Naive B cell (primary cell): ENCODE measurements at places on chromosomes 5 and 9.

- no peak for DNase-seq
Measured at GRCh38 chr5:145801195-145801594, 33.9 kb downstream of the PRELID2 start.

GRCh38 chr5:58447226-58447625 lies 12.7 kb downstream of the PLK2 start:
- DNase-seq = no peak

GRCh38 chr9:127049044-127049443 lies 73.4 kb downstream of the ANGPTL2 start:
- no peak for DNase-seq

- no peak for DNase-seq
Measured at GRCh38 chr5:112762113-112762810, 24.6 kb downstream of the APC start.
